ENCODE measurements at places on chromosomes 16 and 17.

GRCh38 chr17:50360486-50361115 is 12.4 kb downstream of the MRPL27 start:
- no peak for DNase-seq

DNA sequence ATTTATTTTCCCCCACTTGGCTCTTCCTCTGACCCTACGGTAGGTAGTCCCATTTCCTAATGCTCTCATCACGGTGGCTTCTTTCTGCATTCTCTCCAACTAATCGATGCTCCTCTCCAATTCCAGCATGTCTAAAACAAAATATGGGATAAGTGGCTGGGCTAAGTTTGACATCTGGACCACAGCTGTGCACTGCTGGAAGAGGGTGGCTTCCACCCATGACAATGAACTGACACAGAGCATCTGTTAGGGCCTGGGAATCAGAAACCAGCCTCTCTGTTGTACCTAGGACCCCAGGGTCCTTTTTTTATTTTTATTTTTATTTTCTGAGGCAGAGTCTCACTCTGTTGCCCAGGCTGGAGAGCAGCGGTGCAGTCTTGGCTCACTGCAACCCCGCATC is 29.0 kb upstream of the SLC39A11 start:
- DNase-seq = no peak

- DNase-seq = no peak
Observed at GRCh38 chr17:2755891-2756724, 6.7 kb upstream of the CCDC92B start.

- DNase-seq = no peak
Observed at GRCh38 chr17:61641715-61642114, 50.7 kb upstream of the NACA2 start.

- no peak for DNase-seq
Observed at GRCh38 chr17:60390186-60390585, 1.7 kb downstream of the USP32 start.

All from activated gamma-delta T cell treated with Interleukin-2 at 50 U/mL for 16 hours (primary cell).